Mesendoderm (in vitro differentiated cells): ENCODE measurements at places on chromosomes 11 and 22.

DNA sequence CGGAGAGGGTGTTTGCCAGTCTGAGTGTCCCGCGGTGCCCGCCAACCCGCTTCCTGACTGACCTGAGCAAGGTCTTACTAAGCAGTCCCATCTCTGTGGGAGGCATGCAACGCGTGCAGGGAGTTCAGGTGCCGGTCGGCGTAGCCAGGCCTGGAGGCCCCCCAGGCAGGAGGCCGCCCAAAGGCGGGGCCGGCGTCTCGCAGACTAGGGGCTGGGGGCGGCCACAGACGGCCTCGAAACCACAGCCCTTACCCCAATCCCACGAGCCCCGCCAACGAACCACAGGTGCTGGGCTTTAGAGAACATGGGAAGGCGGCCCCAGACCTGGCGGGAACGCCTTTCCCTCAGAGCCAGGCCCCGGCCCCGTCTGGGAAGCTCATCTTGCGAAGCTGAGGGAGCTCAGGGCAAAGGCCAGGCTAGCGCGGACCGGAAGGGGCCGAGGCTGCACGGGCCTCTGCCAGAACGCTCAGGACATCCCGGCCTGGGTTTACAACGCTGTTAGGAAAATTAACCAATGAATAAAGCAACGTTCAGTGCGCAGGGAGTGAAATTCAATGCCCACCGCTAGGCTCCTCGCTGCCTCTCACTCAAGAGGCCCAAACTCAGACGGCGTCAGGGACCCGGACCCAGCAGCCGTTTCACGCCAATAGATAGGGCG is 2.1 kb upstream of the MTFP1 start:
- H3K27me3 ChIP-seq: no peaks in the 10 kb centered on the region
- peak overlapping the region; percentile 99 for H3K27ac ChIP-seq
- H3K4me3 ChIP-seq: peak overlapping the region; percentile 69
- H3K36me3 ChIP-seq: no peaks in the 10 kb centered on the region
- DNase-seq: no peak

- no peak overlapping the region for H3K27ac ChIP-seq
- no peaks in the 10 kb centered on the region for H3K27me3 ChIP-seq
- peak; percentile 86 for DNase-seq
- peaks cover 3% of the 10 kb centered on the region for H3K4me1 ChIP-seq
Measured at GRCh38 chr22:37741312-37741795, 44.5 kb downstream of the TRIOBP start.

DNA sequence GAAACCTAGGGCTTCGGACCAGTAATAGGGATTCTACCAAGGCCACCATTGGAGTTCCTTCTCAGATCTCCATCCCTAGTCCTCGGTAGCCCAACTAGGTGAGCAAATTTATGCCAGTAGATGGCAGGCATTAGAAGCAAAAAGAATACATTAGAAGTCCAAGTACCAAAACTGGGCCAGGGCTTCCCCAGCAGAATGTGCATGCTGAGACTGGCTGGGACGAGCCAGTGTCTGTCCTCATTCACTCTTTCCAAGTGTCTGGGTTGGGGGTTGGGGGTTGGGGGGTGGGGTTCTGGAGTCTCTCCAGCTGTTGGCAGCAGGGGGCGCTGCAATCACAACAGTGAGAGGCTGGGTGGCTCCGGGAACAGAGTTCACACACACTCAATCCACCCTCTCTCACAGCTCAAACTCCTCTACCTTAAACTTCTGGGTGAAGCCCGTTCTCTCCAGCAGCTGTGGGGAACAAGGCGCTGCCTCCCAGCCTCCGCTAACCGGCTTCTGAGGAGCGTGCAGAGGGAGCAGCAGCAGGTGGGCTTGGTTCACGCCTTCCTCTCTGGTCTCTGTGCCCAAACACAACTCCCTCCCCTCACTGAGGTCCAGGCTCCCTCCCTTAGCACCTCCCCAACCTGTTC is 57.5 kb downstream of the BTG4 start:
- peak; percentile 76 for DNase-seq
- no peaks in the 10 kb centered on the region for H3K4me1 ChIP-seq
- peak overlapping the region; percentile 46 for H3K4me3 ChIP-seq
- no peak overlapping the region for H3K27ac ChIP-seq

- H3K4me1 ChIP-seq: peaks cover 13% of the 10 kb centered on the region
- H3K4me3 ChIP-seq: no peak overlapping the region
- H3K27ac ChIP-seq: no peak overlapping the region
- DNase-seq: no peak
- no peaks in the 10 kb centered on the region for H3K36me3 ChIP-seq
Measured at GRCh38 chr22:43001271-43002201, 13.4 kb downstream of the PACSIN2 start.

DNA sequence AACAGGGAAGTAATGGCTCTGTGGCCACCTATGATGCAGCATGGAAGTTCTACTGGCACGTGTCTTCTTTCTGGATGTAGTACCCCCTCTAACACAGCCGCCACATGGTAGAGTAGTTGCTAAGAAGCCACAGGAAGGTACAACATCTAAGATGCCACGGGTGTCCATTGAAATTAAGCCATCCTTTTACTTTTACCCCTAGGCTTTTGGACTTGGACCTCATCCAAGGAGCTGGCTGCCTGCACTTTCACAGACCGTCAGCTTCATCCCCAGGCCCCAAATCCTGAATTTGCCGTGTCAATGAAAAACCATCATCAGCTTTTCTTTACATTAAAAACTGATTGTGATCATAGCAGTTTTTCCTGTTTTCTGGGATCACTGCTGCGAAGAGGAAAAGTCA is 102.4 kb downstream of the RPL27A start:
- no peak overlapping the region for H3K27ac ChIP-seq
- H3K27me3 ChIP-seq: no peaks in the 10 kb centered on the region
- no peak for DNase-seq

DNA sequence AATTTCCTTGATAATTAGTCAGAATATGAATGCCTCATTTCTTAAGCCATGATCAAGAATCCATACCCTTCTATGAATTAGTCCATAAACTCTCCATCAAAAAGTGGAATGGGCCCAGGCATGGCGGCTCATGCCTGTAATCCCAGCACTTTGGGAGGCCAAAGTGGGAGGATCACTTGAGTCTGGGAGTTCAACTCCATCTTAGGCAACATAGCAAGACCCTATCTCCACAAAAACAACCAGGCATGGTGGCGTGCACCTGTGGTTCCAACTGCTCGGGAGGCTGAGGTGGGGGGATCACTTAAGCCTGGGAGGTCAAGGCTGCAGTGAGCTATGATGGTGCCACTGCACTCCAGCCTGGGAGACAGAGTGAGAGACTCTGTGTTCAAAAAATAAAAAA is 52.1 kb upstream of the SHANK2 start:
- H3K4me3 ChIP-seq: no peak overlapping the region
- no peaks in the 10 kb centered on the region for H3K4me1 ChIP-seq
- H3K27ac ChIP-seq: no peak overlapping the region
- H3K27me3 ChIP-seq: no peaks in the 10 kb centered on the region

DNA sequence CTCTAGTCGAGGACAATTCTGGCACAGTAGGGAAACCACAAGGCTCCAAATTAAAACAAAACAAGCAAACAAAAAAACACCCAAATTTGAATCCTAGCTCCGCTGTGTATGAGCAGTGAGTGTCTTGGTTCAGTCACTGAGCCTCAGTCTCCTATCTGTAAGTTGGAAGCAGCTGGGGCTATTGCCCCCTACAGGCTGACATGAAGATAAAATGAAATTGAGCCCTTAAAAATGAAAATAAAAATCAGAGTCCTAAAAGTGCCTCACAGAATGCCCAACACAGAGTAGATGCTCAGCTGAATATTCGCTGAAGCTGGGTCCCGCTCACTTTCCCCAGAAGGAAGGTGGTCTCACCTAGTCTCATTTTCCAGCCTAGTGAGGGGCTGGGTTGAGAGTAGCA is 65.2 kb downstream of the PDE2A start:
- H3K36me3 ChIP-seq: no peaks in the 10 kb centered on the region
- no peaks in the 10 kb centered on the region for H3K27me3 ChIP-seq
- peak; percentile 49 for DNase-seq
- H3K27ac ChIP-seq: no peak overlapping the region
- no peaks in the 10 kb centered on the region for H3K4me1 ChIP-seq
- no peak overlapping the region for H3K4me3 ChIP-seq

DNA sequence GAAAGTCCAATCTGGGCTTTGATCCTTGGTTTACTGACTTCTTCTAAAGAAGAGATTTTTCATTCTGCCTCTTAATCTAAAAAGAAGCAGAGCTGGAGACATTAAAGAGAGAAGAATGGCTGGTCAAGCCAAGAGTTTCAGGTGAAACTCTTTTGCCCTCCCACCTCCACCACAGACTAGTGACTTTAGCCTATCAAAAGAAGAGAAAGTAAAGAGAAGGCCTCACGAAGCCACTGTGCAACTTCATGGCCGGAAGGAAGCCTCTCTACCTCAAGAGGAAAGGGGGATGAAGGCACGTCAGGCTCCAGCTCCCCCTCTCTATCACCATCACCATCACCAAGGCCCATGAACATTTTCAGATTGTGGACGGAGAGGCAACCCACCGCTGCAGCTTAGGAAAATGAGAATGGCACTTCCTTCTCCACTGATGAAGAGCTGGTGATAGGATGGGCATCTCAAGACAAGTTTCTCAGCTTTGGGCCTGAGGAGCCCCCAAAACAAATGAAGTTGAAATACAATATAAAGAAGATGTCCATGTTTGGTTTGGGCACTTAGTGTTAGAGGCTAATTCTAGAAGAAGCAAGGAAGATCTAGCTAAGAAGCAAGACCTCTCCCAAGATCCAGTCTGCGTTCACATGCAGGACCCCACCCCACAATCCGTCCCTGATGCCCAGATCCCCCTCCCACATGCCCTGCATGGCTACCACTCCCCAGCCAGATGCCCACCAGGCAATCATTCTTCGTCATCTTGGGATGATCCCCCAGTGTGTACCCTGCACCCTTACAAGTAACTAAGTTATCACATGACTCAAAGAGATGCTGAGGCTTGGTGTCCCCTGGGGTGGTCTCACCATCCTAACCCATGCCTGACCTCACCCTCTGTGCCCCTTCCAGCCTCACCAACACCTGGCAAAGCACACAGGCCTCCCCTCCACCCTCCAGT is 52.6 kb downstream of the IGSF9B start:
- H3K36me3 ChIP-seq: no peaks in the 10 kb centered on the region
- H3K27ac ChIP-seq: no peak overlapping the region
- H3K27me3 ChIP-seq: no peaks in the 10 kb centered on the region
- no peak for DNase-seq
- no peaks in the 10 kb centered on the region for H3K4me1 ChIP-seq

- no peak overlapping the region for H3K4me3 ChIP-seq
- no peaks in the 10 kb centered on the region for H3K36me3 ChIP-seq
- no peaks in the 10 kb centered on the region for H3K4me1 ChIP-seq
Measured at GRCh38 chr11:117986981-117987574, 884 bp downstream of the IL10RA start.
